Thyroid gland (tissue), 4 donors: ENCODE measurements at places on chromosomes 5 and 9. TPM values are rescaled to one million over a fixed set of nuclear protein-coding genes. Genes with fewer than 3 reads are reported as not detected.

DNA sequence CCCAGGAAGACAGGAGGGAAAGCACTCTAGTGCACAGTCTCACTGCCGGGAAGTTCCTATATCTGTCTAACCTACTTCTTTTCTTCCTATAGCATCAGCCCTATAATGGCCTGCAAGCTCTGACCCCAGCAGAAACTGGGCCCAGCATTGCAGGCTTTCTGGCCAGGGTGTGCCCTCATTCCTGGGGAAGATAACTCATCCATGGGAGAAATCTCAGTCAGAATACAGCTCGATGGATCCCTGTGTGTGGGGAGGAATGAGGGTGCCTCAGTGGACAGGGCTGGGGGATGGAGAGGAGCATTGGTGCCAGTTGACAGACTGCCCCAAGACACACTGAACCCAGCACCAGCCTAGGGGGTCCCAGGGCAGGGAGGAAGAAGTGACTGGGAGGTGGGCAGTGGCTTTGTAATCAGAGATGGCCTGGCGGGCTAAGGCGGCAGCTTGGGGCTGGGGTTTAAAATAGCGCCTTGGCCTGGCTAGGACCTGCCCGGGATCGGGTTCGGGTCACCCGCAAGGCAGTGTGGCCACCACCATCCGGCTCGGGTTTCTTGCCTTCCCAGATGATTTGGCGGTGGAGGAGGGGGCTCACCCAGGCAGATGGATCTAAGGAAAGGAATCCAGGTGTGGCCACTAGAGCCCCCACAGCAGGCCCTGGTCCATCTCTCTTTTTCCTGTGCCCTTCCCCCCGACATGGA lies 7.6 kb upstream of the CXXC5 start:
- peaks cover 62% of the 10 kb centered on the region for H3K4me1 ChIP-seq
- no peak for DNase-seq
- H3K27ac ChIP-seq: peak overlapping the region; percentile 91
- no peak overlapping the region for H3K4me3 ChIP-seq
- no peaks in the 10 kb centered on the region for H3K36me3 ChIP-seq

- no peaks in the 10 kb centered on the region for H3K36me3 ChIP-seq
- no peak overlapping the region for H3K27ac ChIP-seq
- H3K4me1 ChIP-seq: no peaks in the 10 kb centered on the region
- DNase-seq: no peak
- no peaks in the 10 kb centered on the region for H3K27me3 ChIP-seq
- no peak overlapping the region for H3K4me3 ChIP-seq
These were observed 510.4 kb downstream of the PSAT1 start for GRCh38 chr9:78807286-78807685.

DNA sequence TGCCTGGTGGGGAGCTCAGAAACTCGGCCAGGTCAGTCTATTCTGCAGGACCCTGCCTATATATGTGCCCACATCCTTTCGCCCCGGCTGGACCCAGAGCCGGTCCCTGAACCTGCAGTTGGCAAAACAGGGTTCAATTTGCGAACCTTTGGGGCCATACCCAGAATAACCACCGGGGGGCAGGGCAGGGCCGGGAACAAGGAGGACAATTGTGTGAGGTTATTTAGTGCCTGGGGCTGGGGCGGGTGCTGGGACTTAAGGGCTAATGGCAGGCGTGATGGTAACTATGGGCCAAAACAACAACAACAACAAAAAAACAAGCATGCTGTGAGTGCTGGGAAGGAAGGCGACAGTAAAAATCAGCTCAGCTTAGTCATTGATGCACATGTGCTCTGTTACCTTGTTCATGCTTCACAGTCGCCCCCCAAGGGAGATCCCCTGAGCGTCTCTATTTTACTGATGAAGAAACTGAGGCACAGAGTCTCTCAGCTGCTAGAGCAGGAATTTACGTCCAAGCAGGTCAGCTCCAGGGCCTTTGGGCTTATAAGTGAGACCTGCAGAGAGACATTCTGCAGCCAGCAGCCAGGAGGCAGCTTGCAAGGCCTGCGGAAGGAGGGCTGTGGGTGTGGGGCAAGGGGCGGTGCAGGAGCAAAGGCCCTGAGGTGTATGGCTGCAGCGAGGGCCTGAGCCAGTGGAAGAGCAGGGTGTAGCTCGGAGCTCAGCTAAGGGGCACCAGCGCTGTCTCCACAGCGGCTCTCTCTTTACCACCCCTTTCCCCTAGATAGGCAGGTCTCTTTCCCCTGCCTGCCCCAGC lies 106.0 kb downstream of the PHF2 start:
- peak; percentile 51 for DNase-seq
- no peaks in the 10 kb centered on the region for H3K4me1 ChIP-seq
- H3K27me3 ChIP-seq: no peaks in the 10 kb centered on the region
- no peak overlapping the region for H3K27ac ChIP-seq
- no peak overlapping the region for H3K4me3 ChIP-seq

DNA sequence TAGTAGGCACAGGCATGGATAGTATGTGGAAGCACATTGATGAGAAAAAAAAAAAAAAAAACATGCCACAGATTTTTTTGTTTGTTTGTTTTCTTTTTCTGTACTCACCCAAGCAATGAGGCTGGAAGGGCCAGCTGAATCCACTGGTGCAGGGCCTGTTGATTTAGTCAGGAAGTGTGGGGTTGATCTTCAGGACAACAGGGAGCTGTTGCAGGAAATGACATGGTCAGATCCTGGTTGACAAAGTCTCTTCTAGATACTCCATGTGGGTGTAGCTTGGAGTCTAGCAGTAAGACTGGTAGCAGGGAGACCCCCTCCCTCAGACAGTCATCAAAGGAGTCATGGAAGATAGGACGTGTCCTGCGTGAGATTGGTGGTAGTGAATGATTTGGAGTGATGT lies 191.8 kb downstream of the PAPPA start:
- no peaks in the 10 kb centered on the region for H3K36me3 ChIP-seq
- no peak overlapping the region for H3K4me3 ChIP-seq
- no peaks in the 10 kb centered on the region for H3K27me3 ChIP-seq
- peak; percentile 13 for DNase-seq
- H3K27ac ChIP-seq: no peak overlapping the region
- peaks cover 10% of the 10 kb centered on the region for H3K4me1 ChIP-seq

GRCh38 chr5:144249755-144250464 lies 79.2 kb downstream of the KCTD16 start:
- no peak overlapping the region for H3K4me3 ChIP-seq
- H3K4me1 ChIP-seq: no peaks in the 10 kb centered on the region
- no peaks in the 10 kb centered on the region for H3K36me3 ChIP-seq

DNA sequence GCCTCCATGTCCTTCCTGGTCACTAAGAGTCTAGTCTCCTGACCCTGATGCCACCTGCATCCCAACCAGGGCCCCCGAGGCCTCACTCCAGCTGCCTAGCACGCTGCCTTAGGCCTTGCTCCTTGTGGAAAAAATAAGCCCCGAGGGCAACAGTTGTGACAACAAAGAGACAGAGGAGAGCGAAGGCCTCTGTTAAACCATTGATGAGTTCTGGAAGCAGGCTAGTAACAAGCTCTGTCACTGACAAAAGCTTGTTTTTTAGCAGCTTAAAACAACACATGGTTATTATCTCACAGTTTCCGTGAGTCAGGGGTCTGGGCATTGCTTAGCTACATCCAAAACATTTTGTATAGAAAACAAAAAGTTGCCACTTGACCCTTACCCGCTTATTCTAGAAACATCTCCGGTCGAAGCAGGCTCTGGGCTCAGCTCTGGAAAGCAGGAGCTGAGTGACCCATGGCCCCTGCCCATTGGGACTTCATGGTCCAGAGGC lies 48.2 kb upstream of the TBC1D2 start:
- H3K4me3 ChIP-seq: no peak overlapping the region
- H3K36me3 ChIP-seq: no peaks in the 10 kb centered on the region
- H3K4me1 ChIP-seq: no peaks in the 10 kb centered on the region
- no peaks in the 10 kb centered on the region for H3K27me3 ChIP-seq
- H3K27ac ChIP-seq: no peak overlapping the region
- no peak for DNase-seq

DNA sequence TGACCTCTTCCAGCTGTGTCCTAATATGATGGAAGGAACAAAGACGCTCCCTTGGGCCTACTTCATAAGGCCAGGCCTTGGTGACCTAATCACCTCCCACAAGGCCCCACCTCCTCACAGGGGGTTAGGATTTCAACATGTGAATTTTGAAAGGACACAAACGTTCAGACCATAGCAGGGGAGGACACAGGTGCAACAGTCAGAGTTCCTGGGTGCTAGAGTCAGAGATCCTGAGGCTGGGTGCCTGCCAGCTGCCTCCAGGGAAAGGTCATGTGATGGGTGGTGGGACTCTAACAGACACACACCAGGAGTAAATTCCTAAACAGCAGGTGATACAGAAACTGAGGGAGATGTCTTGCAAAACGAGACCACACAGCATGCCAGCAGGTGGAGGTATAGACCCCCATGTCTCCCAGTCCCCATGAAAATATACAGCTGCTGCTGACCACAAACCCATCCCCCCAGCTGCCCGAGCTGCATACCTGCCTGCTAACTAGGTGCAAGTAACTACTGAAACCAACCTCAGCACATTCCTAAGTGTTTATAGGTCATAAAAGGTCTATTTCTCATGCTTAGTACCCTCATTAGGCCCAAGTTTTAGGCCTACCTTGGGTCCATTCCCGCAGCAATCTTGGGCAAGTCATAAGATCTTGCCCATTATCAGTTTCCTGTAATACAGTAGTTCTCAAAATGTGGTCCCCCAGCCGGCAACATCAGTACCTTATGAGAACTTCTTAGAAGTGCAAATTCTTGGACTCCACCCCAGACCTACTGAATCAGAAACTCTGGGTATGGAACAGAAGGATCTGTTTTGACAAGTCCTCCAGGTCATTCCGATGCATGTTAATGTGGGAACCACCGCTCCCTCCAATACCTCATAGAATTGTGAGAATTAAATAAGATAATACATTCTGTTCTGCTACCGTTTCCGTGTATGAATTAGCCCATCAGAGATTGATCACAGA lies 245.3 kb downstream of the ENC1 start:
- no peaks in the 10 kb centered on the region for H3K4me1 ChIP-seq
- H3K27ac ChIP-seq: no peak overlapping the region
- DNase-seq: no peak
- no peaks in the 10 kb centered on the region for H3K27me3 ChIP-seq

- H3K27ac ChIP-seq: no peak overlapping the region
- no peak for DNase-seq
- peaks cover 31% of the 10 kb centered on the region for H3K4me1 ChIP-seq
- H3K36me3 ChIP-seq: no peaks in the 10 kb centered on the region
These were observed 73.0 kb downstream of the GADD45G start for GRCh38 chr9:89677702-89678395.

- no peaks in the 10 kb centered on the region for H3K27me3 ChIP-seq
- H3K4me3 ChIP-seq: peak overlapping the region; percentile 74
These were observed 552 bp downstream of the OTULINL start for GRCh38 chr5:14581891-14582796.

- no peak for DNase-seq
- H3K4me1 ChIP-seq: no peaks in the 10 kb centered on the region
- H3K27me3 ChIP-seq: no peaks in the 10 kb centered on the region
- H3K36me3 ChIP-seq: no peaks in the 10 kb centered on the region
These were observed 175.7 kb downstream of the MELK start for GRCh38 chr9:36748322-36748899.

DNA sequence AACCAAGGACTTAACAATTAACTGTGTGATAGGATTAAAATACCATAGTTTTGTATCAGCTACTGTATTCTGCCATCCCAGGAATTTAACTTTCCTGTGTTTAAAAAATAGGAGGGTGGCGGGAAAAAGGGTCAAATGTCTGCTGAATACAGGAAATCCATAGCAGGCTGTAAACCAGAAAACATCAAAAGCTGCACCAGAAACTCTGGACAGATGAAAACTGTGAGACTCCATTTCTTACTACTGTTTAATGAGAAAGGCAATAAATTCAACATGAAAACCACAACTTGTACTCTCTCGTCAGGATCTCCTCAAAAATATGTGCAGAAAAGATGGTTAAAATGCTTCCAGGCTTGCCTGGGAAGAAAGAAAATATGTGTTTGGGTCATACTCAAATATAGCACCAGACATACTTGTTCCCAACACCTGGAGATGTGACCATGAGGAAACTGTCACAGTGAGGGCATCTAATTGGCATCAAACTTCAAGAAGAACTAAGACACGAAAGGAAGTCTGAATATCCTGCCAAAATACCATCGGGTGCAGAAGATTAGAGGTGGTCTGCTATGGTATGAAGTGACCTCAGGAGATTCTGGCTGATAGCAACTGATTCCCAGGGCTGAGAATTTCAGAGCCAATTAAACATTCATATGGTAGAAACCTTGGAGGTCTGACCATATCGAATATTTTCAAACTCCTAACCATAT lies 164.7 kb upstream of the TARS1 start:
- H3K4me3 ChIP-seq: no peak overlapping the region
- H3K27me3 ChIP-seq: no peaks in the 10 kb centered on the region
- H3K27ac ChIP-seq: no peak overlapping the region
- H3K36me3 ChIP-seq: no peaks in the 10 kb centered on the region
- H3K4me1 ChIP-seq: peaks cover 15% of the 10 kb centered on the region

GRCh38 chr9:127177231-127177630 lies 54.8 kb upstream of the ANGPTL2 start:
- H3K27ac ChIP-seq: no peak overlapping the region
- peaks cover 4% of the 10 kb centered on the region for H3K4me1 ChIP-seq
- no peak overlapping the region for H3K4me3 ChIP-seq
- H3K27me3 ChIP-seq: no peaks in the 10 kb centered on the region
- H3K36me3 ChIP-seq: no peaks in the 10 kb centered on the region
- DNase-seq: no peak

GRCh38 chr9:72633966-72634365 lies 112.6 kb downstream of the TMC1 start:
- no peaks in the 10 kb centered on the region for H3K27me3 ChIP-seq
- H3K27ac ChIP-seq: no peak overlapping the region
- H3K36me3 ChIP-seq: no peaks in the 10 kb centered on the region
- H3K4me3 ChIP-seq: no peak overlapping the region

GRCh38 chr9:133135146-133135745 lies 14.2 kb upstream of the RALGDS start:
- H3K36me3 ChIP-seq: no peaks in the 10 kb centered on the region
- peak overlapping the region; percentile 92 for H3K27ac ChIP-seq
- no peak overlapping the region for H3K4me3 ChIP-seq
- peak; percentile 86 for DNase-seq
- no peaks in the 10 kb centered on the region for H3K27me3 ChIP-seq

- H3K36me3 ChIP-seq: no peaks in the 10 kb centered on the region
- no peak overlapping the region for H3K4me3 ChIP-seq
- DNase-seq: no peak
- no peaks in the 10 kb centered on the region for H3K4me1 ChIP-seq
- no peak overlapping the region for H3K27ac ChIP-seq
These were observed 526.1 kb downstream of the TMEM38B start for GRCh38 chr9:106220415-106220814.

GRCh38 chr9:129423216-129423615 lies 197.7 kb downstream of the C9orf50 start:
- H3K4me1 ChIP-seq: peaks cover 17% of the 10 kb centered on the region
- no peak overlapping the region for H3K27ac ChIP-seq
- H3K36me3 ChIP-seq: no peaks in the 10 kb centered on the region
- no peaks in the 10 kb centered on the region for H3K27me3 ChIP-seq
- no peak overlapping the region for H3K4me3 ChIP-seq

The ANKRD18A gene
- 10.5 TPM for total RNA-seq

The ADRA1B gene
- total RNA-seq: 13.2 TPM

The TSSK1B gene
- 0.40 TPM for total RNA-seq

The CCDC152 gene
- total RNA-seq: 2.5 TPM

The TLX3 gene
- total RNA-seq: not detected

The BTNL9 gene
- 43.5 TPM for total RNA-seq

The LVRN gene
- 3.2 TPM for total RNA-seq
